ENCODE measurements at places on chromosomes 2 and 18.

DNA sequence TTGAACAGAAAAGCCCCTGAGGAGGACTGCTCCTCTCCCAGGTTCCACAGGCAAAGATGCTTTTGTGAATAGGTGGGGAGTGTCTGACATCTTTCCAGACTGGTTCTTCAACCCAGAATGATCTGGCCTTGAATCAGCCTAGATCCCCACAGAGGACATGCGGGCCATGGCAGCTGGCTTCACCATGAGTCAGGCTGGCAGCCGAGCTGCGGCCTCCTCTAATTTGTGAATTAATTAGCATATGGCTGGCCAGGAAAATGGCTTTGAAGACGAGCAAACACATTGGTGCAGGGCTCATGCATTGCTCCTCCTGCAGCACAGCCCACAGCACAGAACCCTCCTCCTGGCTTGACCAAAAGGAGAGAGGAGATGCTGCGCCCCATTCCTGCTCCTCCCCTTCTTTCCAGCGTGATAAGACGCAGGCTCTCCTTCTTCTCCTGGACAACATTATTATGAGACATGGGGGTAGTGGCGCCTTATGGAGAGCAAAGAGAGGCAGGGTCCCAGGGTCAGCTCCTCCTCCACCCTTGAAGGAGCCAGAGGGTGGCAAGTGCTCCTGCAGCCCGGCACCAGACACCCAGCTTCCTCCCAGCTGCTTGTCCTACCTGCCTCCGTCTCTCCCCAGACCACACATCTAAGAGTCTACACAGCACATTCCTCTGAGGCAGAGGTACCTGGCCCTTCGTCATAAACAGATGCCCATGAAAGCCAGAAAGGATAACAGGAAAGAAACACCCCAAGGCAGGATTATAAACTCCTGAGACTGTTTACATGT, 66.7 kb downstream of the EDAR start:
- no peak for DNase-seq

DNA sequence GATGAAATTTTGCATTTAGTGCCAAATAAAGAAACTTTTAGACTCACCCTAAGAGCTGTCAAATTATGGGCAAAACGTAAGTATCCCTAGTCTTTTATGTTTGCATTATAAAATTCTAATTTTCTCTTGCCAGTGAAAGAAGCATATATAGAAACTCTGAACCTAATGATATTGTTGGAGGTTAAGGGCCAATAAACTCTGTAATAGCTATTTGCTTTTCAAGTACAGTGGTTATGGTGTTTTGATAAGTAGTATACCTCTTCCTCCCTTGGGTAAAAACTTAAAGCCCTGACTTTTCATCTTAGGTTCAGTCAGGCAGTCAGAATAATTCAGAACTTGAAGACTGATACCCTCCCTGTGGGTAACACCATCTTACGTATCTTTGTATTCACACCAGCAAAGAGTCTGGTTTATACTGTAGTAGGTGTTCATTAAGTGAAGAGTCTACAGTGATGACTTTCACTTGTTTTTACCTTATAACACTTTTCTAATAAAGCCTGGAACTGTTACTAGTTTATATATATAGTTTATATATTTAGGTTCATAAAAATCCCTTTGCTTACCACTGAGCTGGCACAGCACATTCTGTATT, 19.1 kb downstream of the PAPOLG start:
- no peak for DNase-seq

DNA sequence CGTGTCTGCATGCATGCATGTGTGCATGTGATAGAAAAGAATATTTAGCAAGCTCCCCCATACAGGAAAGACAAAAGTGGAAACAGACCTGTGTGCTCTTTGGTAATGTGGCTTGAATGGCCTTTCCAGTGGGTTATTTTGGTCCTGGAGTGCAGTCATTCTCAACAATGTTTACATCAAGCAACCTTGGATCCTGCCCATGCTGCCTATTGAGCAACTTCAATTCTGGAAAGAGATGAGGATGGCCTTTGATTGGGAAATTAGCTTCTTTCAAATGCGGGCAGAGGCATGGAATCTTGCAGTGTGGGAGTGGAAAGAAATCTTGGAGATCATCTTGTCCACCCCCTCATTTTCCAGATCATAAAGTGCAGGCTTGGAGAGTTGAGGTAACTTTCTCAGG, 87.2 kb upstream of the SMAD2 start:
- DNase-seq = no peak

DNA sequence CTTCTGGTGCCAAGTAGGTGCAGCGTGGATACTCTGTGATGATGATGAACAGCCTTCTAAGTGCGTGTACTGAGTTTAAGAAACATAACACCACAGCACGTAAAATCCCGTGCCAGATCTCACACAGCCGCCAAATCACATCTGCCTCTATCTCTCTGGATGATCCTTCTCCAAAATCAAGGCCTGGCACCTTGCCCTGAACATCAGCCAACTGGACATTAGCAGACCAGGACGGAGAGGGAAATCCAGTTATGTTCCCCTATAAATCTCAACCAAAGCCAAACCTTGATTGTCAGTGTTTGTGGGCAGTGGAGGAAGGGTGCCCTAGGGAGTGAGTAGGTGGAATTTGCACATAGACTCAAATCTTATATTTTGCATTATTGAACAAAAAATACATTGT, 164.3 kb downstream of the MIB1 start:
- no peak for DNase-seq

DNA sequence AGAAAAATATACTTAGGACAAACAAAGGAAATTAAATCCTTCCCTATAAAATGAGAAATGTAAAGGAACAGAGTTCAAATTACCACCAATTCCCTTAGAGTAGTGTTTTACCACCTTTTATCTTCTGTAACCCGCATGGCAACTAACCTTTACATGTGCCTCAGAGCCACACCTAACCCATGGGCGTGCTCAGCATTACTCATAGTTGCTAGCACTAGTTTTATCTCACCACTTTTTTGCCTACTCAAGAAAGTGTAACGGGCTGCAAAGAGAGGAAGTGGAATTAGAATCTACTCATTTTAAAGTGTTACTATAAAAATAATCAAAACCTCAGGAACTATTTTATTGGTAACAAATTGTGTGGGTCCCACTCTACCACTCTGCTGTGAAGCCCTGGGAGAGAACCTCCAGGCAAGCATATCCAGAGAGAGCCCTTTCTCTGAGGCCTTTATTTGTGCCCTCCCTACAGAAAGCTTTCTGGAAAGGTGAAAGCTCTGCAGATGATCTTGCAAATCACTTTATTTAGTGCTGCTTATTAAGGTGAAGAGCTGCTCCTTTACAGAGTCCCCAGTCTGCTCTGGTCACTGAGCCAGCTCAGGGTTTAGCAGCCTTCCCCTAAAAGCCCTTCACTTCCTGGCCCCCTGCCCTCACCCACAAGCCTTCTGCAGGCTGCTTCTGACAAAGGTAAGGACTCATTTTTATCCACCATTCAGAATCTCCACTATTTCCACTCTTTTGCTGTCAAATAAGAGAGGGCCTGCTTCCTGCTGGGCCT, 98.8 kb downstream of the TRABD2A start:
- DNase-seq = peak; percentile 45

- no peak for DNase-seq
Observed at GRCh38 chr2:101981504-101981903, 10.3 kb upstream of the IL1R2 start.

GRCh38 chr2:152421521-152422370, 86.8 kb downstream of the FMNL2 start:
- DNase-seq = no peak

GRCh38 chr2:127045792-127046501, 61.0 kb downstream of the BIN1 start:
- no peak for DNase-seq

GRCh38 chr18:27428120-27428519, 243.0 kb upstream of the CHST9 start:
- DNase-seq = no peak

- no peak for DNase-seq
Observed at GRCh38 chr2:227728035-227728434, at the start of gene SCYGR7. SCYGR7 (plus strand) TSS chr2:227728335; CDS start chr2:227728335, 0 bp downstream.

- DNase-seq = no peak
Observed at GRCh38 chr2:165637396-165637795, 156.7 kb downstream of the GALNT3 start.

DNA sequence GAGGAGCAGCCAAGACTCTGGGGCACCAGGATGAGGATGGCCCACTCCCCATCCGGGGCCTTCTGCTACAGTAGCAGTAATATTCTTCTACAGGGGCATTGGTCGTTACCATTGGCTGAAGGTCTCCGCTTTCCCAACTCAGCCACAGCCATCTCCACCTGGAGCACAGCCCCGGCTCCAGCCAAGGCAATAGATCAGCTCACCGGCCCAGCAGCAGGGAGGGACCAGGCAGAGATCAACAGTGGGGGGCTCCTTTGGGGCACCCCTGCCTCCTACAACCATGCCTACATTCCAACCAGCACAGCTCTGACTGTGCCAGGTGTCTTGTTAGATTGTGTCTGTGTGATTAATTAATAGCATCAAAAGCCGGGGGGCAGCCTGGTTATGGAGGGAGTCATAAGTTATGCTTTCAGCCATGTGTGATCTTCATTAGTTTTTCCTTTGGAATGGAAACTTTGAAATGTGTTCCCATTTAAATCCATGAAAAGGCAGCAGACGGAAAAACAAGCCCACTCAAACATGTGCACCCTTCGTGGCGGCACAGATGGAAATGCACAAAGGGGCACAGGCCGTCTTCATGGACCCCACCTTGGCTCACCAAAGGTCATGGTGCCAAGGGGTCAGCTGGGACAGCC, 68.6 kb upstream of the BZW1 start:
- no peak for DNase-seq

Data from stimulated activated CD4-positive, alpha-beta T cell treated with anti-CD3 and anti-CD28 coated beads, Interleukin-12 subunit alpha, Interleukin-12 subunit beta, amount 100 ng/mL, for 4 hours (primary cell).